Stimulated activated CD8-positive, alpha-beta memory T cell treated with anti-CD3 and anti-CD28 coated beads, Interleukin-2, amount 100 ng/mL, for 1 hour (primary cell): ENCODE measurements at places on chromosomes 7 and 10.

DNA sequence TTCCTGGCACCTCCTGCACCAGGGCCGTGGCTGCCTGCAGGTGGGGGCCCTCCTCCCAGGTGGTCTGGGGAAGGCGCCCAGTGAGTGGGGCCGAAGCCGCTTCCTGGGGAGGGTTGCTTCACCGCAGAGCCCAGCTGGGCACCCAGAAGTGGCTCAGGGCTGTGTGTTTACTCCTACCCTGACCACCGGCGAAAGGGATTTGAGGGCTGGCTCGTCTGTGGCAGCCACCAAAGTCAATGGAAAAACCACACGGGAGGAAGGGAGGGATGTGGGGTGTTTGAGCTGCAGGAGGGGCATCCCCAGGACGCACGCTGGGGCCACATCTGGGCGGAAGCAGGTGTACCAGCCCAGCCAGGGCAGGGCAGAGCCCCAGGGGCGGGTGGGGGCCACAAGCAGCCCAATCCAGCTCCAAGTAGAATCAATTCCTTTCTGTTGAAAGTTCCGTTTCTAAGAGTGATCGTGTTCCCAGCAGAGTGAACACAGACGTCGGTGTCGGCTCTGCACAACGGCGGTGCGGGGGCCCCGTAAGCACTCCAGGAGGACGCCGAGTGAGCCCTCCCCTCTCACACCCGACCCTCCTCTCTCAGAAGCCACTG, 69.9 kb downstream of the FOXL3 start:
- DNase-seq: no peak

- no peak for DNase-seq
Measured at GRCh38 chr10:83515001-83515400, 624.3 kb upstream of the GHITM start.

GRCh38 chr10:88037623-88038022, 174.2 kb downstream of the PTEN start:
- DNase-seq: no peak

- no peak for DNase-seq
Measured at GRCh38 chr10:75043256-75044131, 68.0 kb upstream of the SAMD8 start.

DNA sequence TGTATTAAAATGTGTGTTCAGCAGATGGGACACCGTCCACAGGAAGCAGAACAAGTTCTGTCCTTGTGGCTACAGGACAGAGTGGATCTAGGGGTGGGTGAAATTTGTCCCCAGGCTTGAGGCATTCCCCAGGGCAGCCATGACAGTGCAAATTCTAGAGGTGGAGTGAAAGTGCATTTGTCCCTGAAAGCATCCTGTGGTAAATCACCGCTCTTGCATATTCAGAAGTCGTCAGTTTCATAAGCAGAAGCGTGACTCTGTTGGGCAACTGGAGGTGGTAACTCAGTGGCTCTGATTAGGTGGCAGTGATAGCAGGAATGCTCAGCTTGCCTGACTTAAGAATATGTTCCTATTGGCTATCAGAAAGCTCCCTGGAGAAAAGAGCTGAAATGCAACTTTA, 96.6 kb downstream of the SNX10 start:
- no peak for DNase-seq

DNA sequence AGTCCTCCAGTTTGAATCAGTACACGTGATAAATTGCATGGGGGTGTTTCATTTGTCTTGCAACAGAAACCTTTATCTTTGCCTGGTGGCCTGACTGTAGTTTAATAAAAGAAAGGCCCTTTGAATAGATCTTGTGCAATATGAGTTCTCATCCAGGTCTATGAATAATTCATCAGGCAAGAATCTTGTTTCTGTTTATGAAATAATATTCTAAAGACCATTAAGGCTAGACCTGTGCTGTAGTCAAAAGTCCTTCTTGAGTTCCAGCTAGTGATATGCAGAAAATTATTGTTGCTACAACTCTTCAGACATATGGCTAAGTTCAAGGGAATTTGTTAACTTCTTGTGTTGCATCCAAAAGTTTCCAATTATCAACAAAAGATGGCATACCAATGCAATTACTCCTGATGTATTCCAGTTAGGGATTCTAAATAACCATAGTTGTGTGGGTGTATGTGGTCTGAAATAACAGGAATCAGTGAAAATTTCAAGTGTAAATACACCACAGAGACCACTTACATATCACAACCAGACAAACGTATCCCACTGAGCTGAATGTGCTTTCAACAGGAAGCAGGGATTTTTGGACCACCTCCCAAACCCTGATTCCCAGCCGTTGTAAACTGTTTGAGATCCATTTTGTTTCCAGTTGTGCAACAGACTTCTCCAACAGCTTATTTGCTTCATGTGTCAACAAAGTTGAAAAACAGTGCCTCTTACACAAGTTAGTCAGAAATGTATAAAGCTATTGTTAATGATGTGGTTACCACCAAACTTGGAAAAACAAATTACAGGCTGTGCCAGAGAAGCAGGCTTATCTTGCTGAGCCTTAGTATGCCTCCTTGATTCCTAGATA, 54.7 kb upstream of the BICC1 start:
- no peak for DNase-seq

GRCh38 chr10:124632064-124632531, 112.1 kb downstream of the FAM53B start:
- DNase-seq: no peak

DNA sequence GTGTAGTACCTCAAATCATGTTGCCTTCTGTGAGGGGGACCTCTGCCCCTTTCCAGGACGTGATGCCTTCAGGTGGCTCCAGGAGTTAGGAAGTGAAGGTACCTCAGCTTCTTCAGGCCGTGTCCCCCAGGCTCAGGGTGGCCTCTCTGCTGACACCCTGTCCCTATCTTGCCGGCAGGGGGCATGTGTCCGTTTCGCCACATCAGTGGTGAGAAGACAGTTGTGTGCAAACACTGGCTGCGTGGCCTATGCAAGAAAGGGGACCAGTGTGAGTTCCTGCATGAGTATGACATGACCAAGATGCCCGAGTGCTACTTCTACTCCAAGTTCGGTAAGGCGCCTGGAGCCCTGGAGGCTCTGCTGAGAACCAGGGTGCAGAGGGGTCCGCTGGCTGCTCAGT, 9.2 kb downstream of the CPSF4 start:
- DNase-seq: no peak

DNA sequence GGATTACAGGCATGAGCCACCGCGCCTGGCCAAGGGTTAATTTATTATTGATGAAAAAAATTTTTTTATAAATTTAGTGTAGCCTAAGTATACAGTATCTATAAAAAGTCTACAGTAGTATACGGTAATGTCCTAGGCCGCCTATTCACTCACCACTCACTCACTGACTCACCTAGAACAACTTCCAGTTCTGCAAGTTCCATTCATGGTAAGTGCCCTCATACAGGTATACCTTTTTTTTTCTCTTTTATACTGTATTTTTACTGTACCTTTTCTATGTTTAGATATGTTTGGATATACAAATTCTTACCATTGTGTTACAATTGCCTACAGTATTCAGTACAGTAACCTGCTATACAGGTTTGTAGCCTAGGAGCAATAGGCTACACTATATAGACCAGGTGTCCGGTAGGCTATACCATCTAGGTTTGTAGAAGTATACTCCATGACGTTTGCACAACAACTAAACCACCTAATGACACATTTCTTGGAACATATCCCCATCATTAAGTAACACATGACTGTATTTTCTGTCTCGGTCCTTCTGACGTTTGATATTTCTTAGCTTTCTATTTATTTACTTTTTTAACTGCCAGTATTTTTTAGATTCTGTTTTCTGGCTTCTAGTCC, 23.4 kb downstream of the IRF5 start:
- no peak for DNase-seq

GRCh38 chr7:155203059-155203881, 94.4 kb upstream of the INSIG1 start:
- no peak for DNase-seq

GRCh38 chr10:91796331-91797047, 1.7 kb upstream of the TNKS2 start:
- DNase-seq: no peak

DNA sequence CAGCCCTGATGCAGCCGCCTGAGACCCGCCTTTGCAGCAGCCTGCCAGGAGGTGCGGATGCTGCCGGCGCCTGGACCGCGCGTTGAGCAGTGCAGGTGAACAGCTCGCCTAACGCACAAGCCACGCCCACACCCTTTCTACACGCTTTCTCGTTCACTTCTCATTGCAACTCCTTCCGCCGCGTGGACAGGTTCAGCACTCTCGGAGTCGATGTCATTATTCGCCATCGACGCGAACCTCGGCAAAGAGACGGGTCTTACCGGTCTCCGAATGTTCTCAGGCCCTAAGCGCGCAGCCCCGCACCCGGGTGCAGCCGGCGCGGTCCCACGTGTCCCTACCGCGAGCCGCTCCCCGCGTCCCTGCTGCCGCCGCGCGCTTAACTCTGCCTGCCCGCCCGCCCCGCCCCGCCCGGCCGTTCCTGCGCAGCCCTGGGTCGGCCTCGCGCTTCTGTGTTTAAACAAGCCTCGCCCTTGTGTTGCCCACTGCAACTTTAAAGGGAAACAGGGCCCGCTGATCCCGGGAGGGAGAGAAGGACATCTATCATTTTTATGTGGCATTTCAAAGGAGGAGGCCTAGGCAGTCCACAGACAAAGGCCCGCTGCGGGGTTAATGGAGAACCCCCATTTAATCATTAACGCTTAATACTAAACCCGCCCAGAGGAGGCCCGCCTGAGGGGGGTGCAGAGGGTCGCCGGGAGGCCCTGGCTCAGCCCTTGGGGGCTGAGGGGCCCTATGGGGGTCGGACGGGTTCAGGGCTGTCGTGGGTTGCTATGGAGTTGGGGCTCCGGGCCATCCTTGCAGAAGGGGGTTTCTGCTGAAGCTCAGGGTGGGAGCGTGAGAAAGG, 128.5 kb downstream of the WDR11 start:
- DNase-seq: no peak

- no peak for DNase-seq
Measured at GRCh38 chr10:2022401-2022800, 285.1 kb upstream of the ADARB2 start.

- no peak for DNase-seq
Measured at GRCh38 chr7:135684136-135684535, 21.8 kb downstream of the STMP1 start.

GRCh38 chr10:130079614-130080460, 30.8 kb downstream of the C10orf143 start:
- DNase-seq: no peak

- no peak for DNase-seq
Measured at GRCh38 chr10:49119746-49120145, 4.4 kb upstream of the VSTM4 start.

- no peak for DNase-seq
Measured at GRCh38 chr7:142112086-142112485, 568 bp downstream of the MGAM2 start.

- DNase-seq: no peak
Measured at GRCh38 chr10:52688899-52689298, 83.7 kb downstream of the MBL2 start.

GRCh38 chr10:114938856-114939193, 830 bp downstream of the TRUB1 start:
- no peak for DNase-seq

GRCh38 chr10:22442063-22442462, 96.8 kb downstream of the SPAG6 start:
- DNase-seq: no peak

GRCh38 chr7:75617634-75618234, 121.0 kb downstream of the HIP1 start:
- DNase-seq: peak; percentile 18

DNA sequence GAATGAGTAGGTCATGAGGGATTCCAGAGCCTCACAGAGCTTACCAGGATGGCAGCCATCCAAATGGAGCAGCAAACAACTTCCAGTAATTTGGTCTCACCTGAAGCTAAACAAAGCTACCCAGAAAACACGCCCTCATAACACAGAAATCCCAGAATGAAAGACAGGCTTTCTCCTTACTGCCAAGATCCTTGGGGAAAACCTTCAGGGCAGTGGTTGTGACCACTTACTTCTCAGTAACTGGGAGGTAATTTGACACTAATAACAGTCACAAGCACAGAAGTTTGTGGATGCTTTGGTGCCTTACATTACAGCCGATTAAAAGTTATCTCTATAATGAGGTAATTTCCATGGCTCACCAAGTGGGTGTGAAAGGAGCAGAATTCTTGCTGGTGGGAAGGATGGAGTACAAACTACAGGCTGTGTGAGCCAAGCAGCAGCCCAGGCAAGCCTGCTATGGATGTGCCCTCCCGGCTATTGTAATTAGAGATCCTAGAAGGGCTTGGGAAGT, 10.4 kb downstream of the WDR91 start:
- DNase-seq: no peak

- no peak for DNase-seq
Measured at GRCh38 chr7:144738708-144739314, 97.0 kb downstream of the TPK1 start.

DNA sequence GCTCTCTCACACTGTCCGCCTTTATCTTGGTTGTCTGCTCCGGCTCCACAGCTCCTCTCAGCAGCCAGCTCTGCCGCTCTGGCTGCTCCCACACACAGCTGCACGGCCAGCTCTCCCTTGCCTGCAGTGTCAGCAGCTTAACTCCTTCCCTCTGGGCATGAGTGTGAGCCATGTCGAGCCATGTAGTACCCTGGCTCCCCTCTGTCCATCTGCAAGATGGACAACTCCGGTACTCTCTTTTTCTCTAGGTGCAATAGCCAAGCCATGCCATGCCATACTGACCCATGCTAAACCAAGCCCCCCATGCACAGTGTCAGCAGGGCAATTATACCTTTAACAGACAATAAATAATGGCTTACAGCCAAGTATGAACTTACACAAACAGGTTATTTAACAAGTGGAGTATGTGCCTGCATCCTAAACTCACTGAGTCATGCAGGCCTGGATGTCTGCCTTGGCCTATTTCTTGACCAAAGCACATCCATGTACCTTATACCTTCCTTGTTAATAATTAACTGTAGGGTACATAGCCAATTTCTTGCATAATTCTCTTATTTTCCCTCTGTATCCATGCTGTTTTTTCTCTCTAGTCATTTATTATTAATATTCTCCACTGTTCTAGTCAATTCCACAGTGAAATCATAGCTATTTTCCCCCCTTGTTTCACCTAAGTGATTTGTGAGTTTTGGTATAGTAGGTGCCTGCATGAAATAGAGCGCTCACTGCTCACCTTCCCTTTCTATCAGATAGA, 170.9 kb downstream of the CDK14 start:
- DNase-seq: no peak

- no peak for DNase-seq
Measured at GRCh38 chr7:148155000-148155399, 435.6 kb upstream of the C7orf33 start.

- no peak for DNase-seq
Measured at GRCh38 chr7:95871075-95871848, 98.9 kb downstream of the DYNC1I1 start.

DNA sequence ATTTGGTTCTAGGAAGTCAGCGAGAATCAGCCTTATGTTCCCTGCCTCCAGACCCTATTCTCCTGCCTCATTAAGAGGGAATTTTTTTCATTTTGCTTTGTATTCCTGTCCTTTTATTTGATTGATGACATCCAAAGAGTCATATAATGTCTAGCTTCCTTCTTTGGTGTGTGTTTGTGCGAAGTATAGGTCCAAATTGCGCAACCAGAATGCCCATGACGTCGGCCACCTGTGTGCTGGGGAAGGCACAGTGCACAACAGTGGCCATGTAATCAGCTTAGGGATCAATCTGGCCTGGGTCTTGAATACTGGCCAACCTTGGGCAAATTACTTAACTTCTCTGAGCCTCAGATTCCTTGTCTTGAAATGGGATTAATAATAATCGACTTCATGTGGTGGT, 206.2 kb downstream of the VTI1A start:
- DNase-seq: no peak

GRCh38 chr10:129660569-129660968, 193.5 kb downstream of the MGMT start:
- DNase-seq: no peak
